ENCODE measurements at places on chromosomes 7 and 10.

DNA sequence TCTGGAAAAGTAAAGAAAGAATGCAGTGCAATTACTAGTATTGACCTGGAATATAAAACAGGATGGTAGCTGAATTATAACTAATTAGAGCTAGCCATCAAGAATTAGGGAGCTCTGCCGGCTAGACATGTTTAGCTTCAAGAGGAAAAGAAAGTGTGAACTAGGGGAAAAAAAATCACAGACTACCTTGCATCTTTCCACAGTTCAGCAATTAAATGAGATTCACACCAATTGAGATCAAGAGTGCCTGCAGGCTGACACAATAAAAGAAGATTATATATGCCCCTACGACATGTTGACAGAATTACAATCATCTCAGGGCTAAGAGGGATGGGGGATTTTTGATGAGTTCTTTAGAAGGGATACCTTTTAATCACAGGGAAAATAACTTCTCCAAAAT, 303.3 kb upstream of the CELF2 start:
- no peak for DNase-seq

DNA sequence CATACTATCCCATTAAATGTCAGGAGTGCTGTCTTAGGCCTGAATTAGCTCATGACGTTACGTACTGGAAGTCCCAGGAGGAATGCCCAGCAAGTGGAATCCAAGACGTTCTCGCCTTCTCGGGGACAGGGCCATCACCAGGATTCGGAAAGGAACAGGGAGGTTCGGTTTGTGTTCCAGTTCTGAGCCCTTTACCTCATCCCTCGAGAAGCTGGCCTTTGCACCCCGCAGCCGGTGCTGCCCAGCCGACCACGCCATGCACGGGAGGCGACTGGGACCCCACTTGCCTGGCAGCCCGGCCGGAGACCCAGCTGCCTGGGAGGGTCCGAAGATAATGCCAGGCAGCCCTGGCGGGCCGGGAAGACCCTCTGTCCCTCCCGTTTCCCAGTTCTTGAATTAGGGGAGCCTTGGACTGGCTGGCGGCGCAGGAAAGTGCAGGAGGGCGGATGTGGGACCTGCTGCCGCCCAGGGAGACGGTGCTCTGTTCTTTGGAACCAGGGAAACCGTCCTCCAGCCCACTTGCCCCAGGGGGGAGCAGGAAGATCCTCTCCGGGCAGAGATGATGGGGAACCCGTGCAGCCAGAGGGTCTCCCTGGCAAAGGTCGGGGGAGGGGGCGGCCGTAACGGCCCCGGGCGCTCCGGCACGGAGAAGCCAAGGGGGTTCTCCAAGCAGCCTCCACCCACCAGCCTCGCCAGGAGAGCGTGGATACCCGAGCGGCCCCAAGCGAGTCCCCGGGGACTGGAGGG, 671 bp upstream of the CHST3 start:
- no peak for DNase-seq

DNA sequence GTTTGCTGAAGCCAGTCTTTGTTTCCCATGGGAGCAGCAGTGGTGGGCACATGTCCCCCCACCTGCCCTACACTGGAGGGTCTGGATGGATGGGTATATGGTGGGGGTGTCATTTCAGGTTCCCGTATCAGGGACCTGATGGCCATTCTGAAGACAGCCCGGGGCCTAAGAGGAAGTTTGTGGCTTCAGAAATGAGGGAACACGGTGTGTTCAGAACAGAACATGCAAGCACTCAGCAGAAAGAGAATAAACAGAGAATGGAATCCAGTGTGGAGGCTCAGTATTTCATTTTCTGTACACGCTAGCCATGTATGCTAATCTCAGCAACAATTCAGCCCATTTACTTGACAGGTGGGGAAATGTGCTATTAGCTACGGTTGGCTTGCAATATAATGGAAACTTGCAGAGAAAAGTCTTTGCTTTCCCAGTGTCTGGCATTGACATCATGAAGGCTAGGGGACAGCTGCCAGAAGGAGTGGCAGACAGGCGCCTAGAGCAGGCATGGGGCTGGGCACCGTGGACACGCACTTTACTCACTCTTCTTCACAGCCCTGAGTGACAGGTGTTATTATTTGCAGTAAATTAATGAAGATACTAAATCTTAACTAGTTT, 98.6 kb downstream of the ELMO1 start:
- no peak for DNase-seq

DNA sequence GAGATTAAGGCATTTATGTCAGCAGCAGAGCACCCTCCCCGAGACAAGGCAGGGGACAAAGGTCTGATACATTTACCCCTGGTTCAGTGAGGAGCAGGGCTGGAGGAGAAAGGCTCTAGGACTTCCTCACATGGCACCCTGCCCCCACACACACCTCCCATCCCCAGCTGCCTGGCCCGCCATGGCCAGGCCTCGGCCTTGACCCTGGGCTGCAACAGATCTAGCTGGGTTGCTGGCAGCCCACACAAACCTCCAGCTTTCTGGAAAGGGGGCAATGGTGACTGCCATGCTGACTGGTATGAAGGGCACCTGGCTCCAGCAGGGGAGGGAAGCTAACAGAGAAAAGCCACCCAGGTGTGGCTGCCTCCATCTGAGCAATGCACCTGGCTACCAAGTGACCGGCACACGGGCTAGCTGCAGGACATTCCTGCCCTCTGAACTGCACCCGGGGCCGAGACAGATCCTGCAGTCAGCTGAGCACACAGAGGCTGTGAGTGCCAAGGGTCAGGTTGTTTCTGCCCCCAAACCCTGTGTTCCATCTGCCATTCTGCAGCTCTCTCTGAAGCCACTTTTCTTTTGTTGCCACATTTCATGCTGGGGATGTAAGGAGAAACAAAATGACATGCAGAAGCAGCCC, 85.8 kb upstream of the LRRC18 start:
- DNase-seq: no peak

- DNase-seq: no peak
Measured at GRCh38 chr7:11709196-11709595, 122.8 kb downstream of the THSD7A start.

GRCh38 chr7:36315309-36315944, 74.2 kb upstream of the ANLN start:
- no peak for DNase-seq

GRCh38 chr10:22670788-22671187, 43.6 kb downstream of the PIP4K2A start:
- DNase-seq: no peak

- no peak for DNase-seq
Measured at GRCh38 chr10:4543938-4544533, 282.0 kb upstream of the AKR1E2 start.

DNA sequence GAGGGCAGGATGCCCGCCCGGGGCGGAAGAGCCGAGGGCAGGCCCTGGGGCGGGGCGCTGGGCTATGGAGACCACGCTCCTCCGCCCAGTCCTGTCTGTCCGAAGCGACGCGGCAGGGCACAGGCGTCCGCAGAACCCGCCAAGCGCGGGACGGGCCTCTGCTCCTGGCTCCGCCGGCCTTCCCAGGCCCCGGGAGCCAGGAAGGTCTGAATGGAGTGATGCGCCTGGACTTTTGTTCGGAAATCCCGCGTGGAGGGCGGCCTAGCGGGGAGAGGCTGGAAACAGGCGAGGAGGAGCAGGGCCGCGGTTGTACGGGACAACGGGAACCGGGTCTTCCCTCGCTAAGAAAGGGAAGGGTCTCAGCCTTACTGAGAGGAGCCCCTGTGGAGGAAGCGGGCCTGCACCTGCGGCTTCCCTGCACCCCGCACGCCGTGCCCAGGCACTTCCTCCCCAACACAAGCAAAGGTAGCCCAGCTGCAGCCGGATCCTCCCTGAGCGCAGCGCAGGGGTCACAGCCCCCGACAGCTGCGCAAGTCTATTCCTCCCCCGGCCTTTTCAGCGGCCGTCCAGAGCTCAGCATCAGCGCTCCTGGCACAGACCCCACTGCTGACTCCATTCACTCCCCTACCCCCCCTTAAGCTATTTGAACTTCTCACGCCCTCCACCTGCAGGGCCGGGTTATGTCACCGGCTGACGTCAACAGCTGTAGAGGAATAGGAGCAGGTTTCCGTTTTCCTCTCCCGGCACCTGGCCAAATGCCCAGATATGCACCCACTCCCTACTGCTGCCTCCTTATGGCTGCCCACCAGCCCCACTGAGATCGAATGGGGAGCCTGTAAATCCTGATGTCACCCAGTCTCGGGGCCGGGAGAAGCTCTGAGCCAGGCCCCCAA, 143.2 kb upstream of the RET start:
- no peak for DNase-seq

GRCh38 chr7:23298141-23298881, 828 bp upstream of the MALSU1 start:
- DNase-seq: no peak

DNA sequence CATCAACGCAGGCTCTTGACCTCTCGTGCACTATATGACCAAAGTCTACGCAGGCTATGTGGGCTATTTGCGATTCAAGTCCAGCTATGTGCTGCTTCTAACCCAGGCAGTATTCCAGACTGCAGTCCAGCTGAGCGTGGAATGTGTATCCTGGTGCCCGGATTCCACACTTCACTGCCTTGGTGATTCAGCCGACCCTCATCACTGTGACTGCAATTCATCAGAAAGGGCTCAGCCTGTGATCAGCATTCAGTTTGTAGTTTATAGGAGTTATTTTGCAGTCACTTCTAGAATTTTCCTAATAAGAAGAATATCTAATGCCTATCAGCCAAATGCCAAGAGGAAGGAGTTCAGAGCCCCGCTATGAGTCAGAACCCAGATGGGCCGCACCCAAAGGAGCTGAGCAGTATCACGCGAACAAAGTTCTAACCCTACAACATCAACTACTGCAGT, 119.8 kb upstream of the LANCL2 start:
- DNase-seq: no peak

GRCh38 chr7:117347480-117347879, 24.6 kb upstream of the WNT2 start:
- DNase-seq: no peak

GRCh38 chr7:34840176-34840785, 182.3 kb downstream of the NPSR1 start:
- DNase-seq: no peak

GRCh38 chr10:59176241-59177030, at the start of gene PHYHIPL:
TSS of gene PHYHIPL (plus strand) at chr10:59176643. CDS start at chr10:59176854, 211 bp downstream.
- peak; percentile 24 for DNase-seq

DNA sequence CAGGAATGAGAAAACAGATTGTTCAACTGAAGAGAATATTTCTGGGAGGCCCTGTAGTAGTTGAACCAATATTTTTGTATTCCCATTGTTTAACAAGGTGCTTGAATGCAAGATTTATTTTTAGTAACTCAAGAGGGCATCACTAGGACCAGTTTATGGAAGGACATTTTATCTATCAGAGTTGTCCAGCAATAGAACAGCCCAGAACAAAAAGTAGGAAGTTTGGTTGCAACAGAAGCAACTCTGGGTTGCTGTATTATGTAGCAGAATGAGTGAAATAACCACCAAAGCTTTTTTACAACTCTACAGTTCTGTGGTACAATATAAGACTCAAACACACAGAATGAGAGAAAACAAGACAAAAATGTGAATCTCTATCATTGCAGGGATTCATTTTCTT, 34.7 kb downstream of the CPED1 start:
- no peak for DNase-seq
